Mammary epithelial cell (primary cell): ENCODE measurements at places on chromosomes 7 and 10. TPM values are rescaled to one million over a fixed set of nuclear protein-coding genes. Genes with fewer than 3 reads are reported as not detected.

The TMEM184A gene
- total RNA-seq: 11.5 and 15.1 TPM in 2 replicates

The NPC1L1 gene
- total RNA-seq: not detected

GRCh38 chr7:108459922-108460551, 3.8 kb upstream of the NRCAM start:
- DNase-seq: peak; percentile 22

DNA sequence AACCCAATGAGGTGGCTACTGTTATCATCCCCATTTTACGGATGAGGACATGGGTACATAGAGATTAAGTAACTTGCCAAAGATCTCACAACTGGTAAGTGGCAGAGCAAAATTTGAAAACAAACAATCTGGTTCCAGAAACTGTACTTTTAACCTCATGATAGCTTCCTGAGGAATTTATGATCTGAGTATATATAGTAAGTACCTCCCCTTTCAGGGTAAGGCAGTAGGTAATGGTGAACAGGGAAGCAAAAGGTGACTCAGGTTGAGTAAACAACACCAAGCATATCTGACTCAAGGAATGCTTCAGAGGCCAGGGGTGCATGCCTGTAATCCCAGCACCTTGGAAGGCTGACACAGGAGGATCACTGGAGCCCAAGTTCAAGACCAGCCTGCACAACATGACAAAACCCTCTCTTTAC, 21.1 kb downstream of the KLLN start:
- peak; percentile 96 for DNase-seq

GRCh38 chr10:79180414-79181221, 111.9 kb downstream of the ZMIZ1 start:
- DNase-seq: peak; percentile 17
